ENCODE measurements at places on chromosomes 1 and 21. TPM values are rescaled to one million over a fixed set of nuclear protein-coding genes. Genes with fewer than 3 reads are reported as not detected.

BEND5 gene
- 1.4 TPM for total RNA-seq

PROX1 gene
- total RNA-seq, result 86.7 TPM

DNA sequence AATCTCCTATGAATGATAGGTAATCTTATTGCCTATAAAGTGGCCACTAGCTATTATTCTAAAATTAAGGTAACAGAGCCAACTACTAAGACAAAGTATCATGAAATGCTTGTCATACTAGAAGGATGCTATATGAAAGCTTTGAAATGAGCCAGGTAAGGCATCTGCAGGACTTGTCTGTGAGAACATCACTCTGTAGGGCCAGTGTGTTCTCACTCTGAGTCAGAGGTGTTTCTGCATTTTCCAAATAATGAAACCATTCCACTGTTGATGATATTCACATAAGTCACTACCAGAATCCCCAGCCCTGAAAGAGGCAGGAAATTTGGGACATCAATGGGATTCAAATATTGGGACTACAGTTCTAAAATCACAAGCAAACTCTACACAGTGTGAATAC lies 25.8 kb upstream of the GBP5 start:
- DNase-seq, result no peak

DNA sequence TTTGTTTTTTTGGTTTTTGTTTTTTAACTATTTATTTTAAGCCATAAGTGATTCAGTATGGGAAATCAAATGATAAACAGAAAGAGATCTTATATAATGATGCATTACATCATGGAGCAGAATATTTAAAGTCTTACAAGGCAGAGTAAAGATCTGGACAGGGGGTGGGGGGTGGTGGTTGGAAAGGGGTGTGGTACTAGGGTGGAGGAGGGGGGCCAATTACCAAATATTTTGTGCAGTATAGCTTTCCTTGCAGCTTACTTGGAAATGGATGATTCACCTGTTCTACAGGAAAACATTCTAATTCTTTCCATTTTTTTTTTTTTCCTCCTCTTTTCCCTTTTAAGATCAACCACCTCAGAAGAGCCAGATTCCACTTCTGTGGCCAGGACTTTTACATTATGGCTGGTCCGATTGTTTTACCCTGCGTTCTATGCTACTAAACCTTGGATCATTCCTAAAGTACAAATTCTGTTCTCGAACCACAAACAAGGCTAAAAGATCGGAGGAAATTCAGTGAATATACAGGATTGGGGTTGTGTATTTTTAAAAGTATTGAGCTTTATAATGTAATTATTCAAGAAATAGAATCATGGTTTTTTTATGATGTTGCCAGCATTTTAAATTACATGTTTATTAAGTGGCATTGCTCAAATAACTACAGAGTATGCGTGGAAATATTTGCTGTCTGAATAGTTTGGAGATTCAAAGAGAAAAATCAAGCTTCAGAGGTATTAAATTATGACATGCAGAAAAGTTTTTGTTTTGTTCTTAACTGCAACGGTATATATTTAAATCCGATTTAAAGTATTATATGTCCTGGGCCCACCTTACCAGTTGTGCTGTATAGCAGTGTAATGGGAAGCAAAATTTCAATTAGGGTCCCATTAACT lies 859.5 kb downstream of the USP25 start:
- no peak for DNase-seq

GRCh38 chr1:3053366-3053980 lies 15.5 kb upstream of the PRDM16 start:
- DNase-seq, result no peak

RNU1-3 gene
- total RNA-seq, result under 0.01 TPM

DNA sequence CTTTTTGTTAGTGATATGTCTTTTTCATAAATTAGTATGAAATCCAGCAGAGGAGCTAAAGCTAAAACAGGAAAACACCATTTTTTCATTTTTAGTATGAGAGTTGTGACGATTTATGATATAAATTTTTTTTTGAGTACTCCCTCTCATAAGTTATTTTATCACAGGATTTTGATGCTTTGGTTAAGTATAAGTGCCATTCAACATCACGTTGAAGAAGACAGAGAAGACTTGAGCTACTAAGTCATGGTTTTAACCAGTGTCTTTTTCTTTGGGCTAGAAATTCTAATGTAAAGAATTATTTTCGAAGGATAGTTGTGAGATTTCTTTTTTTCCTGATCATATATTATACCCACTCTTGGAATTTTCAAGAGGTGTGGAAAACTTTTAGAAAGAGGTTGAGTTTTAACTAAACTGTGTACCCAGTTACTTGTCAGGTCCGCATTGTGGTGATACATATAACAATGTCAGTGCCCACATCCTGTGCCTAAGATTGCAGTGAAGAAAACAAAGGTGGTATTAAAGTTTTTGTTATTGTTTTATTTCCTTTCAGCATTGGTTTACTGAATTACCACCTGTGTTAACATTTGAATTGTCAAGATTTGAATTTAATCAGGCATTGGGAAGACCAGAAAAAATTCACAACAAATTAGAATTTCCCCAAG lies 93.8 kb downstream of the USP25 start:
- no peak for DNase-seq

- DNase-seq, result no peak
These were observed 25.5 kb downstream of the CDC14A start for GRCh38 chr1:100377590-100378361.

SLAMF8 gene
- total RNA-seq, result not detected

GRCh38 chr1:6253380-6253779 lies 7.5 kb downstream of the GPR153 start:
- DNase-seq, result no peak

DNA sequence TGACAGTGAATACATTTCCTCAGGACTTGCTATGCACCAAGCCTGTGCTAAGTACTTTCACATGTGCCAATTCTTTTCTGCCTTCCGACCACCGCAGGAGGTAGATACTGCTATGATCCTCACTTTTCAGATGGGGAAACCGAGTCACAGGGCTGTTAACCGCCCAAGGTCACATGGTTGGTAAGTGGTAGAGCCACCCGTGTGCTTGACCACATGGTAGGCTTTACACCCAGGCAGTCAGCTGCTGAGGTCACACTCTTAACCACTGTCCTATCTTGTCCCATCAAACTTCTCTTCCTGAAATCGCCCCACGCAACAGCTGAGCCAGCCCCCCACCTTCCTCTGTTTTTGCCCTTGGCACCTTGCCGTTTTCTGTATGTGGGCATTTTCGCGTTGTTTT lies 31.0 kb upstream of the SDHB start:
- no peak for DNase-seq

DNA sequence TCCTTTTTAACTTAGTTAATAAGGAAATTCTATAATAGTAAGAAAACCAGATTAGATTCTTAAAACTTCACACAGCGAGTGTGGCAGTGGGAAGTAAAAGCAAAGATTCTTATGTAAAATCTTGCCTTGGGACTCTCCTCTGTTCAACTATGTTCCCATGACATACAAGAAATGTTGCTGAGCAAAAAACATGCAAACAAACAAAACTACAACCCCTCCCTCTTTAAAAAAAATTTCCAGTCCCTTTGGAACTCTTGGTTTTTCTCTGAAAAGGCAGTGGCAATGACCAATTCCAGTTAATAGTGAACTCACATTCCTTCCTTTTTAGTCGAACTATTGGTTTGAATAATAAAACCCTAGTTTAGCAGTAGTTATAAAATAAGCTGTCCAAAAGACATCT lies 453.1 kb upstream of the ZRANB2 start:
- no peak for DNase-seq

DNA sequence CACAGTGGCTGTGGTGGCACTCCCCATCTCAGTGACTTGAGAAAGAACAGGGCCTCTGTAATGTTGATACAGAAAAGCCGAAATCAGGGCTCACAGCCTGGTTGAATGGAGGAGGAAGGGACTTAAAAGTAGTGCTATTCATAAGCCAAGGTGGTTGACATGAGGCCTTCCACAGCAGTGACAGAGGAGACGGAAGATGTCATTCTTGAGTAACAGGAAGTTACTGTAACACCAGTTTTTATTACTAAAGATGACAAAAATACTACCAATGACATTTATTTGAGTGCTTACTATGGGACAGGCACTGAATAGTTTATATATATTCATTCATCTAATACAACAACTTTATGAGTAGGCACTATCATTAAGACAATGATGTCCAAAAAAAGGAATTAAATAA lies 52.8 kb upstream of the GNG12 start:
- DNase-seq, result no peak

GRCh38 chr1:151165281-151165737 lies 393 bp downstream of the LYSMD1 start:
- peak; percentile 33 for DNase-seq

Measured in lung microvascular endothelial cell (primary cell).